Posterior cingulate gyrus (tissue), 11 donors: ENCODE measurements at places on chromosomes 3 and 15.

DNA sequence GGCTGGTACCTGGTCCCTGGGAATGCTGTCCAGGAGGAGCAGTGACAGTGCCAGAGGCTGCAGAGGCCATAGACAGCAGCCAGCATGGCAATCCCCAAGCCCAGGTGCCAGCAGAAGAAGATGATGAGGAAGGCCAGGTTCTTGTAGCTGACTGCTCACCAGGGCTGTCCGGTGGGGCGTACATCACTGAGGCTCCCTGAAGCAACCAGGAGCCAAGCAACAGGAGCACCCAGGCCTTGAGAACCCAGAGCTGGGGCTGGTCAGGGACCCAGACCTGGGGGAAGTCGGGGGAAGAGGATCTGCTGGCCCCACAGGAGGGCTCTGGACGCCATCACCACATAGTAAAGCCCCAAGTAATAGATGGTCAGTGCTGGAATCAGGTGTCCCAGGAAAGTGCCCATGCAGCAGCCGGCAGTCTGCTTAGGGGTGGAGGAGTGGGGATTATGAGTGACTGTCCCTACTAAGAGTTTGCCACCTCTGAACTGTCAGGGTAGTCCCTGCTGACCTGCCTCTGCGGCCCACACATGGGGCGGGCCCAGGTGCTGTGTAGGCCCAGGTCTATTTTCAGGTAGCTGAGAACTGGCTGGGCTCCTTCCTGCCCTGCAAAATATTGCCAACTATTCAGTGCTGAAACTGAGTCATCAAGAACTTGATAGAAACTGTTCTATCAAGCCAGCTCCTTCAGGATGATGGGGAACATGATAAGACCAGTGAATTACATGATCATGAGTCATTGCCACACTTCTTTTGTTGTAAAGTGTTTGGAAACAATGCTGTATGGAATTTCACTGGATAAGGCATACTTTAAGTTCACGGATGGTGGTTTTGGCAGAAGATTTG is 68.7 kb downstream of the CHRD start:
- no peak for DNase-seq

GRCh38 chr3:188084752-188085583 is 69.0 kb upstream of the LPP start:
- DNase-seq, result no peak

DNA sequence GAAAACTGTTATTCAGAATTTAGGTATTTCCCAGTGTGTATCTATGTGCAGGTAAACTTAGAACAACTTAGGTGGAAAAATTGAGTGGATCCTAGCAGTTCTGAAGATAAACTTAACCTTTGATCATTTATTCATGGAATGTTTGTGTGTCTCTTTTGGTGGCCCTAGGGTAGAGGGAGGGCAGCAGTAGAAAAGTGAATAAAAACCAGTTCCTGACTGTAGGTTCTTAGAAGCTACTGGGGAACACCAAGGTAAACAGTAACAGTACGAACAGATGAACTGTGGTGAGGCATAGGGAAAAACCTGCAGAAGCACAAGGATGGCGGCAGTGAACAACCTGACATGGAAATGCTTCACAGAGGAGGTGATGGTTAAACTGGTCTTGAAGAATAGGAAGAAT is 2.5 kb downstream of the SNRK start:
- no peak for DNase-seq

- DNase-seq, result no peak
Observed at GRCh38 chr15:64695561-64695992, 79.8 kb downstream of the RBPMS2 start.
